ENCODE measurements at places on chromosomes 3 and 15.
A peak's percentile ranks its signal among the peaks of the same experiment; 100 is the strongest.

DNA sequence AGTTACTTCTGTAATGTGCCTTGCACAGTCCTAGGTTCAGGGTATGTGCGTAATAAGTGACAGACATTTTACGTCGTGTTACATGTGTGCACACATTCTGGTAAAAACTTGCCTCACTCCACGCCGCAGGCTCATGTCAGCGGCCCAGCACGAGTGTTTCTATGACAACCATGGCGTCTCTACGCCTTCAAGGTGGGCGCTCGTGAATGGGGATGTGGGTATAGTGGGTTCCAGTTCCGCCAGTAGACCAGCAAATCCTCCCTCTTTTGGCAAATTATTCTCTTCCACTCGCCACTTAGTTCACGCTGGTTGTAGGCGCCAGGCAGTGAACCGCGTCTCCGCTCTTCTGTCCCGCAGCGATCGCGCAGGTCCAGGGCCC, 40.3 kb downstream of the CHST14 start:
- peak; percentile 23 for DNase-seq

GRCh38 chr3:11195721-11196332, 41.5 kb downstream of the HRH1 start:
- peak; percentile 41 for DNase-seq

- peak; percentile 14 for DNase-seq
Measured at GRCh38 chr15:55588815-55589115, 620 bp upstream of the PYGO1 start.

GRCh38 chr3:132399054-132399929, 18.0 kb upstream of the DNAJC13 start:
- peak; percentile 32 for DNase-seq
